ENCODE measurements at places on chromosomes 5 and 9.
A peak's percentile ranks its signal among the peaks of the same experiment; 100 is the strongest.

DNA sequence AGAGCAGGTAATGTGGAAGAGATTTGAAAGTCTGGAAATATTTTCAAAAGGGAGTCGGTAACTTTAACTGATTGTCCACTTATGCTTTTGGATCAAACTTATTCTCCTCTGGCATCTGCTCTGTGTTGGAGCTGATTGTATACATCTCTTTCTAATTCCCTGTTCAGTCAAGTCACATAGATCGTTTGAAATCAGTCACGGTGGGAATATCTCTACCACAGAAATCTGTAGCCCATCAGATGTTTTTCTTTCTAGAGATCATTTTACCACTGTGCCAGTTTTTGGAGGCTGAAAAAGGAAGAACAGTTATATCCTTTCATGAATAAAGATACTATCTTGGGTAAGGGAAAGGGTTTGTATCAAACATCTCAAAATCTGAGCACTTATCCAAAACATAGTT, 1853.3 kb downstream of the EFNA5 start:
- no peak for DNase-seq

DNA sequence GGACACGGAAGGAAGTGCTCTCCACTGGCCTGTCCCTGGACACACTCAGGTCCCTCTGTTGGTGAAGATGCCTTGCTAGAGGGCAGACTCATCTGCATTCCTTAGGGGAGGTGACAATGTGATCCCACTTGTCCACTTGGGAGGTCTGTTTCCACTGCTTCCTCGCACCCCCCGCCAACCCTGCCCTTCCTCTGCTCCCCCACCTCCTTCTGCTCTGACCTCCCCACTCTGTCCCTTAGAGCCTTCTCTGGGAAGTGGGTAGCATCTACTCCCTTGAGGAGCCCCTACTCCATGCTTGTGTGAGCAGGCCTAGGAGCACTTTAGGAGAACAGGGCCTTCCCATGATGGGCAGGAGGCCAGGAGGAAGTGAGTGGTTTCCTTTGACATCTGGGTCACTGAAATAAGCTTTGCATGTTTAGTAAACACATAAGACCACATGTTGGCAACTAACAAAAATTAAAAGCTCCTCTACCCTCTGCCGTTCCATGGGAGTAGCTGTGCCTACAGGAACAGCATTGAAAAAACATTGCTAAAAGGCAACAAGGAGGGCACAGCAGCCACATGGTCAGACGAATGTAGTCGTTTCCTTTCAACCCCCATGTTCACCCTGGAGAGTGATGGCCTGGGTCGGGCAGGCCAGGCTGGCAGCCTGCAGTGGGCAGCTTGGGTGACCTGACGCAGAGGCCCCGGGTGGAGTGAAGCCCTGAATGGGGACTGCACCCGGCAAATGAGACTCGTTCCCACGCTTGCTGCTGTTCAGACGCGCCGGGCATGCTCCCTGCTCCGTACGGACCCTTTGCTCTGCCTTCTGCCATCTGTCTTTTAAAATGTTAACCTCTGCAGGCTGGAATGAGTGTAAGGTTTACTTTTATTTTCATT, 634.0 kb downstream of the IRX1 start:
- DNase-seq: no peak

- DNase-seq: no peak
These were observed 73.1 kb downstream of the LRSAM1 start for GRCh38 chr9:127524373-127524772.

GRCh38 chr5:43037636-43038495, 2.3 kb downstream of the ANXA2R start:
- peak; percentile 34 for DNase-seq

DNA sequence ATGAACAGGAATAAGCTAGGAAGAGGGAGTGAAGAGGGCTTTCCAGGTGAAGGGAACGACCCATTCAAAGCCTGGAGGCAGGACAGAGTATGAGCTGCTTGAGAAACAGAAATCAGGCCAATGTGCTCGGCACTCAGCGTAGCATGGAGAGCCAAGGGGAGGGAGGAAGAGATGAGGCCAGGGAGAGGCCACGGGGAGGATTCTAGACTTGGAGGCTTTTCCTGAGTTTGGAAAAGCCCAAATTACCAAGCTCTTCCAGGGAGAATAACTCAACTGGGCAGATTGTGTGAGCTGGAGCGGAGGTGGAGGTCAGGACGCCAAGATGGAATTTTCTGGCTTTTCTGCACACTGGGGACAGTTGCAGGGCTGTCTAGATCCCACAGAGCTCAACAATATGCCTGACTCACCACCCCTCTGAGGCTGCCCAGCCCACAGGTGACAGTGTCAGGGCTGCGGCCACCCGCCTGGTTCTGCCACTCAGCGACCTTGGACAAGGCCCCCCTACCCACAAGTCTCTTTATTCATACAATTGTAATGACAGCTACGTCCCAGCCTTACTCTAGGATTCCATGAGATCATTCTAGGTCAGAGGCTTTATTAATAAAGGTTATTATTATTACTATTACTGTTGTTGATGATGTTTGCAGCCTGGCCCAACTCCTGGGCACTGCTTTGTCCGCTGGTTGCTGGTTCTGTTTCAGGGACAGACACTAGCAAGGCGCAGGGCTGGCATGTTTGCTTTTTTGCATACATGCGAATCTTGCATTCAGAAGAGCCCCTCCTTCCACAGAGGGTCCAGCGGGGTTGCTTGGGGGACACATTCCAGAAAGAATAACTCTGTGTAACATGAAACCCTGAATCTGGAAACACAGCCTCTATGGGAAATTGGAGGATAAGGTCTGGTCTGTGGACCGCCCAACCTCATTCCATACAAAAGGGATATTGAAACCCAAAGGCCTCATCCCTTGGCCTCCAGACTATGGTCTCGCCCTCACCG, 9.4 kb upstream of the LMX1B start:
- DNase-seq: peak; percentile 90

DNA sequence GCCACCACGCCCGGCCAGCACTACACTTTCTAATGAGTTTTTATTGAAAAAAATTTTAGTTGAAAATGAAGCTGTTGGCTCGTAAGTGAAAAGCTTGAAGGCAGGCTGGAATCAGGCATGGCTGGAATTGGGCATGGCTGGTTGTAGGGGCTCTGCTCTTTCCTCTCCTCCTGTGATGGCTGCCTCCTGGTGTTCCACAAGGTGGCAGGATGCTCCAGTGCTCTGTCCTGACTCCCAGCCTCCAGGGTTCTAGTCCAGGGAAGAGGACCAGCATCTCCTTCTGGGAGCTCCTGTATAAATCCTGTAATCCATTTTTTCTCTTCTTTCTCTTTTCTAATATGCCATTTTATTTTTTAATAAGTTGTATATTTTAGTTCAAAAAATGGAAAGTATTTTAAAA, 57.2 kb upstream of the DHFR start:
- DNase-seq: no peak

GRCh38 chr5:15566789-15567188, 66.8 kb downstream of the FBXL7 start:
- DNase-seq: no peak

DNA sequence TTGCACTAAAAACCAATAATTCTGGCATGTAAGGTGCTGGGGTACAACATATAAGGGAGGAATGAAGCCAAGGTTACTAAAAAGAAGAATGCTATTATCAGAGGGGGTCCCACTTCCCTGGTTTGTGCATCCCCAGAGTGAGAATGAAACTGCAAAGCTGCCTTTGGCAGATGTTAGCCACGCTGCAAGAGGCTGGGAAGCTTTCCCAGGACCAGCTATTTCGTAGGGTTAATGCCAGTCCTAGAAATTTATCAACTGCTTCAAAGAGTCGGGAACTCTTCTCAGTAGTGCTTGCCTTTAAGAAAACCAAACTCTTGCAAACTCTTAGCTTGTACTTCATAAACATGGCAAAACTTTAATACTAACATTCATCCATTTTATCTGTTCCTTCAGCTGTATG, 87.5 kb upstream of the NR5A1 start:
- no peak for DNase-seq

DNA sequence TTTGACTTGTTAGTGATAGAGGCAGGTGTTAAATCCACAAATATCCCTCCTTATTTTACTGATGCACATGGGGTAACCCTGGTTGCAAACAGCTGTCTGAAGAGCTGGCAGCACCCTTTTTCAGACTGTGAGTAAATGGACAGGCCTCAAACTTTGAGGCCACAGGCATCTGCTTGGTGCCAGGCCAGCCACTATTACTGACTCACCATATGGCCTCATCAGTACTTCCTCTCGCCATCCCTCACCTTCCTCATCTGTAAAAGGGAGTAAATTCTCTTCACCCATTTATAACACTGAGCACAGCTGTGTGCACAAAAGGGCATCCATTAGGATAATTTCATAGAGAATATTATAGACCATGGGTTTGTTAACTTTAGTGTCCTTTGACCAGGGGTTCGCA, 11.9 kb upstream of the TNIP1 start:
- DNase-seq: no peak

DNA sequence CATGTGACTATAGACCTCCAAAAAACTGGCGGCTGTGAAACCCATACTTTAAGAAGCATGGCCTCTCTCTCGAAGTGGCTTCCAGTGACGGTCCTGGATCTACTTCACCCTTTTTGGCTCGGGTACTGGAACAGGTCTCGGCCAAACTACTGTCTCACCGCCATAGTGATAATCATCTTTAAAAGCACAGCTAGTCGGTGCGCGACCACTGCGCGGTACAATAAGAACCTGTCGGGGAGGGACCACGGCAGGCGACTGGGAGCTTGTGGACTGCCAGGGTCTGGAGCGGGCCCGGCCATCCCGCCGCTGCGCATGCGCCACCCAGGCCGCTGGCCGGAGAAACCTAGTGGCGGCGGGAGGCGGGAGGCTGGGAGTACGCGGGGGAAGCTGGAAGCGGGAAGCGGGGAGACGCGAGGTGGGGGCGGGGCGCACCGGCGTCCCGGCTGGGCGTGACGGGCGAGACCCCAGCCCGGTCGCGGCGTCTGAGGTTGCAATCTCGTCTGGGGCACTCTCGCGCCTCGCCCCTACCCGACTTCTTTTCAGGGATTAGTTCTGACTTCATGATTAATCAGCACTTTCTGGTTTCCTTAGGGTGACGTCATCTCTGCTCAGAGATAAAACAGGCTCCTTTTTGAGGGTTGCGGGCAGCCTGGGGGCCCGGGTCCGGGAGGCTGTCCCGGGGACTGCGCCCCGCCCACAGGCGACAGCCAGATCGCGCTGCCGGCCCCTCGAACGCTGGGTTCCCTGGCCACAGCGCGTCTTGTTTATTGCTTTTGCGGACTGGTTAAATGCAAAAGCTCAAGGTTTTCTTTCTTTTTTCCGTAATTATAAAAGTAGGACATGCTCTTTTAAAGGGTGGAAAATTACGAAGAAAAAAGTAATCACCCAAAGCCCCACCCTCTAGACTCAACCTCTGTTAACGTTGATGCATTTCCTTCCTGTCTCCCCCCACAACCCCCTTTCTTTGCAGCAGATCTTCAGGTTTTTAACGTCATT, 266.8 kb downstream of the CWC27 start:
- peak; percentile 97 for DNase-seq

DNA sequence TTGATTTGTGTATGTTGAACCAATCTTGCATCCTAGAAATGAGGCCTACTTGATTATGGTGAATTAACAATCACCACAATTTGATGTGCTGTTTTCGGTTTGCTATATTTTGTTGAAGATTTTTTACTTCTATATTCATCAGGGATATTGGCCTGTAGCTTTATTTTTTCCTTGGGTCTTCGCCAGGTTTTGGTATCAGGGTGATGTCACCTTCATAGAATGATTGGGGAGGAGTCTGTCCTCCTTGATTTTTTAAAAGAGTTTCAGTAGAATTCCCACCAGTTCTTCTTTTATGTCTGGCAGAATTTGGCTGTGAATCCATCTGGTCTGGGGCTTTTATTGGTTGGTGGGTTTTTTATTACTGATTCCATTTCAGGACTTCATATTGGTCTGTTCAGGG, 115.2 kb downstream of the CPLANE1 start:
- DNase-seq: no peak

DNA sequence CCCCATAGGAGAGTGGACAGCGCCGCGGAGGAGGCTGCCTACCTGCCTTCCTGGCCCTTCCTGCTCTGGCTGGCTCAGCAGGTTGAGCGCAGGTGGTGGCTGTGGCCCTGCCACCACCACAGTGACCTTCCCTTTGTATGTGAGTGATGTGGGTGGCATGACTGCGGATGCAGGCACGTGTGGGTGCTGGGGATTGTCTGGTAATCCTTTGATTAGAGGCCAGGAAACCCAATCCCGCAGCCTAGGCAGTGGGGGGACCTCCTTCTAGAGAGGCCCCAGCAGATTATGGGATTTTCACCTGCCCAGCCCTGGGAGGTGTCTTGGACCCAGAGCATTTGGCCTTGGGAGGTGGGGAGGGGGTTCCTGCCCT, 16.5 kb downstream of the RXRA start:
- DNase-seq: no peak

DNA sequence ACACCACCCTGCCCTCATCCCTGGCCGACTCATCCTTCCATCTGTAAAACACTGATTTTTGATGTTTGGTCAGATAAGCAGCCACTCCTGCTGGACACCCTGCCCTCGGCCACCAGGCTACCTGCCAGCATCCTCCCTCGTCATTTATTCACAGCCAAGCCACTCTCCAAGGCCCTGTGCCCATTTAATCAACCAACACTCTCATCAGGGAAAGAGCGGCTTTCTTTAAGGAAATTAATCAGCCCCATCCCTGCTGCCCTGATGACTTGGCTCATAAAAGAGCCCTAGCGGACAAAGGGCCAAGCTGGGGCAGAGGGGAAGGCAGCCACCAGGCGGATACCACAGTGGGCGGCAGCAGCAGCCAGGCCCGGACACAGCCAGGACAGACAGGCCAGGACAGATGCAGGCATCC, 52.4 kb downstream of the GOLM1 start:
- no peak for DNase-seq

Measured in kidney (tissue), 22 donors.